GM13976 (cell line): ENCODE measurements at places on chromosomes 1 and 21.

GRCh38 chr1:76944942-76945341 is 77.7 kb downstream of the ST6GALNAC5 start:
- DNase-seq, result no peak

GRCh38 chr1:39898191-39898590 is 3.5 kb downstream of the MYCL start:
- DNase-seq, result no peak

GRCh38 chr1:69492286-69492685 is 75.4 kb upstream of the LRRC7 start:
- DNase-seq, result no peak

GRCh38 chr1:162736184-162736583 is 54.3 kb upstream of the HSD17B7 start:
- no peak for DNase-seq

GRCh38 chr1:156860113-156860627 is 495 bp upstream of the NTRK1 start:
- DNase-seq, result peak; percentile 90

DNA sequence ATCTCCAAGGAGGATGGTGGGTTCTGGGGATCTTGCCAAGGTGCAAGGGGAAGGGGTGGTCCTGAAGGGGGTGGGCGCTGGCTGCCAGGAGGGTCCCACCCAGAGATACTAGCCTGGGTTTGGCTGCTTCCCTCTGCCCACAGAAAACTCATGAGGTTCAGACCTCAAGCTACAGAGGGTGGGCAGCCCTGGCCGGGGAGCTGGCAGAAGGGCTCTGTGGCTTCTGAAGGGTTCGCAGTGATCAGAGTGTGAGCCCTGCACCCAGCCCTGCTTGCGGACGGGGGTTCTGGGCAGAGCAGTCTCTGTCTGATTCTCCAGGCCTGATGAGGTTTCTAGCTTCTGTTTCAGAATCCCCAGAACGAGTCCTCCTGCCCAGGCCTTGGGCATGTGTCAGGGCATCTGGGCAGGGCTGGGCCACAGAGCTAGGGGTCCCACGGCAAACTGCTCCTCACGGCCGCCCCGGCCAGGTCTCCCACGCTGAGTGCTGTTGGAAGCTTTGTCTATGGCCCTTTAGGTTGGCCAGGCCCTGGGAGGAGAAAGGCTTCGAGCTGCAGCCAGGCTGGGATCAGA is 635 bp upstream of the MMEL1 start:
- DNase-seq, result peak; percentile 31

DNA sequence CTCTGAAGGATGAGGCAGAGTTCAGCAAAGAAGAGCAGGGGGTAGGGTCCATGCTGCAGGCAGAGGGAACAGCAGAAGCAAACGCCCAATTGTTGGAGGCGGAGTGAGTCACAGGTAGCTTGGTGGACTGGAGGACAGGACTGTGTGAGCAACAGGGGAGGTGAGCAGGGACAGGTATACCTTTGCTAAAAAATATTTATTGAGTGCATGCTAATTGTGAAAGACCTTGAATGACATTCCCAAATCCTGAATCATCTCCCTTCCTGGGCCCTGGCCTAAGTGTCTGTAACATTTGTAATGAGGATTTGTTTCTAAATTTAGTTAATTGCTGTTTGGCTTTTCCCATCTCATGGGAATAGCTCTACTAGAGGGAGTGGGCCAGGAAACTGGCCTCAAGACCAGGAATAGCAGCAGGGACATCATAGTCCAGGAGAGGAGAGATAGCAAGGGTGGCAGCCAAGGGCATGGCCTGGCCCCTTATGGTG is 123.7 kb downstream of the FOXD2 start:
- DNase-seq, result no peak

GRCh38 chr1:7628273-7628672 is 142.8 kb upstream of the VAMP3 start:
- DNase-seq, result no peak

DNA sequence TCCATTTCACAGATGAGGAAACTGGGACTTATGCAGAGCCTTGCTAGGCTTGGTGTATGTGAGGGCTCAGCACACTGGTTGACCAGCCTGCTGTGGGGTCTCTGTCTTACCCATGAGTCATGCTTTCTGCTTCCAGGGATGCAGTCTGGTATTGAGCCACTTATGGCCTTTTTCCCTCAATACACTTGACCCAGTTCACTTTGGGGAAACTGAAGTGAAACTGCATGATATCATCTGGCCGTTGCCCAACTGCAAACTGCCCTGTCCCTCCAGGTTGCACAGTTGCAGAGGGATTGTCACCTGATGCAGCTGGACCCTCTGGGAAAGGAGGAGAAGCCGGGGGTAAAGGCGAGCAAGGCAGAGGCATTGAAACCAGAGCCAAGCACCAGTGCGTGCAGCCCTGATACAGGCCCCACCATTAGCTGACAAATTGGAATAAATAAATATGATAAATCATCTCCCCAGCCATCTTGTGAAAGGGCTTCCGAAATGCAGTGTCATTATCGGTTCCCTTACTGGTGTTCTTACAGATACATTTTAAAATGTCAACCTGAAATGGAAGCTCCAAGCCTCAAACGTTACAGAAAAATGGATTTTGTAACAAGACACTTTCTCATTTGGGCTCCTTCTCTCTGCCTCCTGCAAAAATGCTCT is 39.3 kb upstream of the DUSP10 start:
- DNase-seq, result no peak

- DNase-seq, result no peak
Observed at GRCh38 chr1:56160773-56161315, 418.5 kb downstream of the PLPP3 start.

- DNase-seq, result no peak
Observed at GRCh38 chr1:116164604-116165368, 53.6 kb downstream of the MAB21L3 start.

DNA sequence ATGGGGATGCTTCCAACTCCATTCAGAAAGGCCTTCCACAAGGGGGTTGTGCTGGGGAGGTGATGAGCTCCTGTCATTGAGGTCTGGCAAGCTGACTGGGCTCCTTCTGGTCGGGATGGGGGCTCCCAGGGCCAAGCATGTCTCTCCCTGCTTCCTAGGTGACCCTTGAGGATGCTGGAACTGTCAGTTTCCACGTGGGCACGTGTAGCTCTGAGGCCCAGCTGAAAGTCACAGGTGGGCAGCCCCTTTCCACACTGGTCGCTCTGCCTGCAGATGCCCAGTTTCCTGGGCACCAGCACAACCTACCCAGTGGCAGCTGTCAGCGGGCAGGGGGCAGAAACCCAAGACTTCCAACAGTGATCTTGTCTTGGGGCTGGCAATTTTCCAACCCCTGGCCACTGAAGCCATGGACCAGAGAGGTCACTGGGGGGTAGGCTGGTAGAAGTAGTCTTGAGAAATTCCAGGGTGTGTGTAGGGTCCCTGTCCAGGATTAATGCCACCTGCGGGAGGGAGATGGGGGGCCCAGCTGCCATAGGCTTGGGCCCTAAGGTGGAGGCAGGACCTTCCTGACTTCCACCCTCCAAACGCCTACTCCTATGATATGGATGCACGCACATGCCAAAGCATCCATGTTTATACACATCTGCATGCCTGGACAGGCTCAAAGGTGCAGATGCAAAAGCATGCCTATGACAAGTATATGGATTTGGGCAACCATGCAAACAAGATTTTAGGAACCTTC is 97.1 kb downstream of the TRIM11 start:
- no peak for DNase-seq

- no peak for DNase-seq
Observed at GRCh38 chr1:94672001-94672400, 130.4 kb upstream of the F3 start.

DNA sequence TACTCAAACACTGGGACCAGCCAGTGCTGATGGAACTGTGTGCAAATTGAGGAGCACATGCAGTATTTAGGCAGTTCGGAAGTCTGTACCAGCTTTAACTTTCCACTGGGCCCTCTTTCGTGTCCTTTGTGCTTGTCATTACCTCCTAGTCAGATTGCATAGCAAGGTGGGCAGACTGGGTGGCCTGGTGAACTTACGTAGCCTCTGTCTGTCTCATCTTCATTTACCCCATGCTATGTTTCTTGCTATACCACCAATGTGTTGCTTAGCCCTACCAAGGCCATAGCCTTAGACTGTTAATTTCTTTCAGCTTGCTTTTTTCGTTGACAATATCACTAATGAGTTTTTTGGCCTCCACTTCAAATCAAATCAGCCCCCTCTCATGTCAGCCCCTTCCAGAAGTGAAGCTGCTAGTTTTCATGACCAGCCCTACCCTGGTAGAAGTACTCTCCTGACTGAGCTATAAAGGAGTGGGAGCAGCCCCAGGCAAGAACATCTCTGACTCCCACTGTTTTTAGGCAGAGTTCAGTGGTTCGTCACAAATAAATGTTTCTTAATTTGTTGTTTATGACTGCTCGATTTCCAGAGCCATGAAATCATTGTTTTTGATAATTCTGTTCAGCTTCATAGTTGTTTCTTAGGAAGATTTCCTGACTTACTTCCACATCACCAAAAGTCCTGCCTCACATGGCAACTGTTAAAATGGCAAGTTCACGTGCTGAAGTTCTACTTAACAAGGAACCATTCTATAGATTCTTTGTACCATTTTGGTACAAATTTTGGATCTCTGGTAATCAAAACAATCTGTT is 19.3 kb downstream of the PRKACB start:
- DNase-seq, result no peak

DNA sequence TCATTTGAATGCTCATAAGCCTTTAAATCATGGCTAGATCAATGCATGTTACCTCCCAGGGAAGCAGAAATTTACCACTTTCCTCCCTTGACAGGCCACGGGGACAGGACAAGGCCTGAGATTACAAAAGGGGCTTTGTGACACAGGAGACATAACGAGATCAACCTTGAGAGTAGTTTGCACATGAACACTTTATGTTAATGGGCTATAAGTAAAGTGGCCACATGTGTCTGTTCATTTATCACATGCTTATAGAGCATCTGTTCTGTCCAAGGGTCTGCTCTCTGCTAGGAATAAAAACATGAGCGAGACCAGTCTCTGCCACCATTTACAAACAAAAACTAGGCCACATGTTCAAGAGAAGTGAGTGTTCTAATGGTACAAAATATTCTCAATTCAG is 144.1 kb upstream of the C8B start:
- DNase-seq, result no peak

DNA sequence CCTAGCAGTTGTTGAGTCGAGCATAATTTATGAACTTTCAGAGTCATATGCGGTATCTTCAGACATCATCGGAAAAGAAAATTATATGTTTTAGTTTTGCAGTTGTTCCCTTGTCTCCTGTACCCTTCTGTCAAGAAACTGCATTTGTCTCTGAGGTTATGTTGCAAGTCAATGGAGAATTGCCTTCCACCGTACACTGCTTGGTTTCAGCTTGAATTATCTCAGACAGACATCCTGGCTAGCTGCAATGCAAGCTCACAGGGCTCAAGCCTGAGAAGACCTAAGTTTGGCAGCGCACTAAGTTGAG is 156.0 kb downstream of the NFIA start:
- no peak for DNase-seq

DNA sequence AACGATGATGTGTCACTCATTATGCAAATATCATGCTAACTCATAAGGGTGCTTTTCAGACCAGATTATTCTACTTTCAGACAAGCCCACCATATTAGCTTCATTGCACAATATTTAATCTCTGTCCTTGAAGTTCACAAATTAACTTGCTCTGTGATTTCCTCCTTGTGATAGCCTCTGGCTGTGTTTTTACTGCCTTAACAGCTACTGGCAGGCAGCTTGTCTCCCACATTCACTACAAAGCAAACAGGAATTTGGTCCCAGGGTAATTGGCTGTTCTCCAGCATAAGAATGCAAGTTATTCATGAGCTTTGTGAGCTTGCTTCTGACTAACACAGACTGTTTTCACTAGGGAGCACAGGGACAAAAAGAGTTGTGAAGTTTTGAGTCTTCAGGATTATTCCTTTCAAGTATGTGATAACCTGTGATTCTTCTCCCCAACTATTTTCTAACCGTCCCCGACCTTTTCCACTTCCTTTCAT is 87.9 kb upstream of the HMCN1 start:
- no peak for DNase-seq

- no peak for DNase-seq
Observed at GRCh38 chr1:32743380-32744070, 41.0 kb upstream of the SYNC start.

GRCh38 chr1:207605444-207606361 is 39.2 kb upstream of the CR1L start:
- DNase-seq, result no peak

- DNase-seq, result no peak
Observed at GRCh38 chr1:25821630-25822091, 1.9 kb downstream of the MTFR1L start.

DNA sequence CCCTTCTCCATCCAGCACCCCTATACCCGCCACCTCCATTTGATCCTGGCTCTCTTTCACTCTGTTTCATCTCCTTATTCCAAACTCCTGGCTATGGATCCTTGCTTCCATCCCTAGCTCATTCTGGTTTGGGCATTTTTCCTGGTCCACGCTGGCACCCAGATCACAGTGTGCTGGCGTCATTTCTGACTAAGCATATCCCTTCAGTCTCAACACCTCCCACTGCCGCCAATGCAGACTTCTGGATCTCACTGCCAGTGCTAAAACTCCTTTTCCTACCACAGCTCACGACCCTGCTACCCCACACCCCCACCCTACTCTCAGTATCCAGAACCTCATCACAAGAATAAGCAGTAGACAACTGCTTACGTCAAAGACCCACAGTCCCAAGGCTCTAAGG is 16.3 kb downstream of the SEC16B start:
- no peak for DNase-seq

- no peak for DNase-seq
Observed at GRCh38 chr1:238777551-238777950, 608.8 kb upstream of the CHRM3 start.

- DNase-seq, result no peak
Observed at GRCh38 chr1:22117238-22117637, 25.7 kb downstream of the WNT4 start.

GRCh38 chr1:41450747-41451285 is 33.7 kb downstream of the EDN2 start:
- DNase-seq, result no peak

DNA sequence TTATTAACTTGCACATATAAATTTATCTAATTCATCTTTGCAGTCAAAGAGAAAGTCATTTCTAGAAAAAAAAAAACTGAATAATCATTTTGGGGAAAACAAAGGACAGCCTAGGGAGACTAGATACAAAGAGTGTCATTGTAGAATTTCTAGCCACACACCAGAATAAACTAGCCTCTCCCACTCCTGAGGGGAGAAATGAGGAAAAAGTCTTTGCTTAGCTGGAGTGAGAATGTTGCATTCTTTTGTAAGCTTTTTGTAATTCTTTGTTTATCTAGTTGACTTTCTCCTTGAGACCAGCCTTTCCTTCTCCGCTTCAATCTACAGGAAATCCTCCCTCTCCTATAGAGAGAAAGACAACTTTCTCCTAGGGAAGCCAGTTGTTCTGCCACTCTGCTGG is 15.9 kb upstream of the CGN start:
- DNase-seq, result no peak
